ENCODE measurements at places on chromosomes 6 and 20.

DNA sequence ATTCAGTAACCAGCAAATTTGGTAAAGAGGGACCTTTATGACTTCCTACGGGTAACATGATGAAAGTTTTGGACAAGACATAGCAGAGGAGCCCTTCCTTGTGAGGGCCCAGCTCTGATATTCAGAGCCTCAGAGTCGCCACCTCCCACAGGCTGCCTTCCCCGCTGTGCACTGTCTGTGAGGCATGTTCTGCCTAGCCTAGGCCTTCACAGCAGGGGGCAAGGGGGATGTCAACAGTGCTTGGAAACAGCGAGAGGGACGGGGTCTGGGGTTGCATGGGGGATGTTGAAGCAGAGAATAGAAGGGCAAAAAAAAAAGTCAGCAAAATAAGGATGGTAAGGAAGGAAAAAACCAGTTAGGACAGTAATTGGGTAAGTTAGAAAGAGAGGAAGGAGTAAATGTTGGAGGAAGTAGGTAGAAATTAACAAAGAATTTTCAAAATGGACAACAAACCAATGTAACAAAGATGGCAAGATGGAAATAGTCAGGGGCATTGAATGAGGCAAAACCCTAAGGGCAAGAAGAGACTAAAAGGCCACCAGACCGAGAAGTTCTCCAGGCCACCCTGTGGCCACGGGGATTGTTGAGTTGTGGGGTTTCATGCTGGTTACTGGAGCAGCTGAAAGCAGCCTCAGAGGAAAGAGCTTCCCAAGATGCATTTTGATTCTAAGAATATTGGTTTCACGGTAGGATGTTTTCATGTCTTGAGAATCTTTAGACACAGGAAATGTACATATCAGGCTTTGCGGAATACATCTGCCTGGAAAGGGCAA is 139.8 kb downstream of the LY86 start:
- no peak for DNase-seq

- no peak for DNase-seq
Observed at GRCh38 chr6:64644024-64644423, 1008.4 kb downstream of the PHF3 start.

DNA sequence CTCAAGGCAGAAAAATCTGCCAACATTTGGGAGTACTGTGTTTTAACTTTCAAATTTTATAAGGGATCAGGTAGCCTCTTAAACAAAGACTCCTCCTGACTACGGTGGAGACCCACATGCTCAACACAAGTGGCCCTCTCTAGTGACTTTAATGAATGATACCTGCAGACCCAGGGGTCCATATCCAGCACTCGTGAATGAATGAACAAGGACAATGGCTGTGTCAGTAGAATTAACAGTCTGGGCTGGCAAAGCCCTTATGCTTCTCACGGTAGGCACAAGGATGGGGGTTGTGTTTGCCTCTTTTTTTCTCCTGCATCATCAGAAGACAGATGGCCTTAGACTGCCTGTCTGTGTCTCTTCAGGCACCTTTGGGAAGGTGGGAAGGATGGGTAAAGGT is 112.6 kb upstream of the TRAF3IP2 start:
- no peak for DNase-seq

GRCh38 chr20:59738851-59739250 is 134.5 kb downstream of the PHACTR3 start:
- no peak for DNase-seq

GRCh38 chr20:15265581-15266309 is 928.3 kb upstream of the FLRT3 start:
- no peak for DNase-seq

- peak; percentile 39 for DNase-seq
Observed at GRCh38 chr6:53119349-53119748, 29.3 kb downstream of the GCM1 start.

GRCh38 chr20:23393996-23394775 is 27.1 kb downstream of the NAPB start:
- no peak for DNase-seq

- DNase-seq = no peak
Observed at GRCh38 chr6:166772518-166772917, 145.5 kb upstream of the RPS6KA2 start.

- DNase-seq = no peak
Observed at GRCh38 chr6:110366975-110367374, 8.8 kb upstream of the METTL24 start.

DNA sequence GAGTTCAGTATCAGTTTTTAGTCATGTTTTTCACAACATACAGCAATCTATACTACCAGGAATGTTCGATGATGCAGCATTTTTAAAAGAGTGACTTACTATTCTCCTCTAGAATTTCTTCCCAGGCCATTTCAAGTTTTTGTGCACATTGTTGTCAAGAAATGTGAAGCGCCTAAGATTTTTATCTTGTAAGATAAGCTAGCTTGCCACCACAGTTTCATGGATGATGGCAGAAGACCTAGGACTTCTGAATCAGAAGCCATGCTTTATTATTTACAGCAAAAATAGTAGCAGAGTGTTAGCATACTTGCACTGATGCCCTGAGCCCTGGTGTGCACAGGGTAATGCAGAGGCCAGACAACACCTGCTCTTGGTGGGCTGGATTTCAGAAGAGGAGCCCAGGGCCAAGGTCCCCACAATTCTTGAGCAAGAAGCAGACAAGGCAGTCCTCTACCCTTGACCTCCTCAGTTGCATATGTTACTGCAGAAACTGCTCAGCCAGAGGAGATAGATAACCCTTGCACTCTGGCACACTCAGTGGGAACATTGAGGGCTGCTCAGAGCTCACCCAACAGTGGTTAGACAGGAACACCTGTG is 99.2 kb downstream of the QKI start:
- no peak for DNase-seq

- no peak for DNase-seq
Observed at GRCh38 chr6:29524444-29525310, 34.9 kb downstream of the UBD start.

DNA sequence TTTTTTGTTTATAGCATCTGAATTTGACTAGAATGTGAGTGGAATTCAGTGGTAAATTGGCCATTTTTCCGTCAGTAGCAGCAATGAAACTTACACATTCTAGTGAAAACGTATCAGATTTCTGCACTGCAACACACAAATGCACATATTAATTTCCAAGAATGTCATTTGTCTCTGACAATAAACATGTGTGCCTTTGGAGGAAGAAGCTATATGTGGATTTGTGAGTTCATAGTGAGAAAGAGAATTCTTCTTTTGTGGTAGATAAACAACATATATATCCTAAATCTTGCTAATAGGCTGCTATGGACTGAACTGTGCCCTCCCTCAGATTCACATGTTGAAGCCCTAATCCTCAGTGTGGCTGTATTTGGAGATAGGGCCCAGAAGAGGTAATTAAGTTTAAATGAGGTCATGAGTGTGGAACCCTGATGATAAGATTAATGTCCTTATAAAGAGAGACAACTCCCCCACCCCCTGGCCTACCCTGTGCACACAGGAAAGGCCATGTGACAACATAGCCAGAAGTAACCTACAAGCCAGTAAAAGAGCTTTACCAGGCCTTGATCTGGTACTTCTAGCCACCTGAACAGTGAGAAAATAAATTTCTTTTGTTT is 200.2 kb upstream of the EYA4 start:
- no peak for DNase-seq

- DNase-seq = no peak
Observed at GRCh38 chr6:111555036-111555435, 50.6 kb downstream of the TRAF3IP2 start.

- no peak for DNase-seq
Observed at GRCh38 chr20:14712302-14712739, 374.9 kb upstream of the FLRT3 start.

- no peak for DNase-seq
Observed at GRCh38 chr6:112163295-112164257, 76.2 kb downstream of the FAM229B start.

DNA sequence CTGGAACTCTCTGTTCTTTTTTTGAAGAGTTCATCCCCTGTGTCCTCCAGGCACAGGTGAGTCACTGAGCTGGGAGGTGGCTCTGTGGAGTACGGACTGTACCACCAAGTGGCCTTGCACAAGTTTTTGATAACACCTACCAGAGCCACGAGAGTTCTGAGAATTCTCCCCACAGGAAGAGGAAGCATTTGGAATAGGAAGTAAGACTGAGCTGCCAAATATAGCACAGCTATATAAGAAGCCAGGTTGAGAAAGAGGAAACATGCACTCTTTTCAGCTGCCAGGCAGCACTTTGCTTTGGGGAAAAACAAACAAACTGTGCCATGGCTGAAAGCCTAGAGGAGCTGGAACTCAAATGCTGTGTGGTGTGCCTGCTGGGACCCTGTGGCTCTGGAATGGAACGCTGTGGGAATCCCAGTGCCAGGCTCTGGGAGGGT is 70.8 kb upstream of the RIPOR2 start:
- DNase-seq = peak; percentile 81

- no peak for DNase-seq
Observed at GRCh38 chr6:127932708-127933107, 31.9 kb upstream of the THEMIS start.

DNA sequence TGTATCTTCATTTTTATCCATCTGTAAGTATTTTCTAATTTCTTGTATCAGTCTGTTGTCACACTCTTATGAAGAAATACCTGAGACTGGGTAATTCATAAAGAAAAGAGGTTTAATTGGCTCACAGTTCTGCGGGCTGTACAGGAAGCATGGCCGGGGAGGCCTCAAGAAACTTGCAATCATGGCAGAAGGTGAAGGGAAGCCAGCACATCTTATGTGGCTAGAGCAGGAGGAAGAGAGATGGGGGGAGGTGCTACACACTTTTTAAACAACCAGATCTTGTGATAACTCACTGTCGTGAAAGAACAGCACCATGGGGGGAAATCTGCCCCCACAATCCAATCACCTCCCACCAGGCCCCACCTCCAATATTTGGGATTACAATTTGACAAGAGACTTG is 10.9 kb upstream of the BCKDHB start:
- DNase-seq = no peak

GRCh38 chr20:14582855-14583254 is 245.4 kb upstream of the FLRT3 start:
- DNase-seq = no peak

- DNase-seq = no peak
Observed at GRCh38 chr6:11601776-11602605, 64.4 kb downstream of the TMEM170B start.

DNA sequence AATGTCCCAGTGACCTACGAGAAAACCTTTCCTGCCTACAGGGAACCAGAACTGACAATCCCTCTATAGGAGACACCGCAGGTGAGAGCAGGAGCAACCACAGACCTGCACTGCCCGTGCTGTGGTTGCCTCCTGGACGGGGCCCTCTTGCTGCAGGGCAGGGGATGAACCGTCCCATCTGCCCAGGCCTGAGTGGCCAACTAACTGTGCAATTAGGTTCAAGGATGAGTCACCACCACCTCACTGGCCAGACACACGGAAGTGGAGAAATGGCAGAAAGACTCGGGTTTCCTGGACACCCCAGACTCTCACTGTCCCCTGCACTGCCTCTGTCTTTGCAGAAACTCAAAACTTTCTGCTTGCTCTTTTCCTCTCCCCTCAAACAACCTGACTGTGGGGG is 13.8 kb upstream of the HLA-G start:
- DNase-seq = no peak

GRCh38 chr6:54285595-54285994 is 22.6 kb upstream of the TINAG start:
- DNase-seq = no peak

DNA sequence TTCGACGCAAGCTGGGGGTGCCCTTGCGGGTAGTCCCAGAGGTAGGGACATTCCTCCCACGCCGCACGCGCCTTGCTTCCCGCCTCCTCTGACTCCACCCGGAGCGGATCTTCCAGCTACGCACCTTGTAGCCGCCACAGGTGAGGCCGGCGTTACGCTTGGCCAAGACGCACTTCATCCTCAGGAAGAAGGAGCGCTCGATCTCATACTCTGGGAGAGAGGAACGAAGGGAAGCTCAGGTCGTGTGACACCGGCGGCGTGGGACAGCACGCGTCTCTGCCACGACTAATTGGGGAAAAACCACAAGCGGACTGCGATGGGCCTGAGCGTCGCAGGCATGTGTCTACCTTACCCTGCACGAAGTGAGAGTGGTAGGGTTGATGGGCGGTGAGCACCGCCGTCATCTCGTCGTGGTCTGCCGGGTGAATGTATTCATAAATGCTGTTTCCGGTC is 15.5 kb downstream of the SIM1 start:
- no peak for DNase-seq

- DNase-seq = no peak
Observed at GRCh38 chr6:29661071-29661470, 4.2 kb downstream of the MOG start.

DNA sequence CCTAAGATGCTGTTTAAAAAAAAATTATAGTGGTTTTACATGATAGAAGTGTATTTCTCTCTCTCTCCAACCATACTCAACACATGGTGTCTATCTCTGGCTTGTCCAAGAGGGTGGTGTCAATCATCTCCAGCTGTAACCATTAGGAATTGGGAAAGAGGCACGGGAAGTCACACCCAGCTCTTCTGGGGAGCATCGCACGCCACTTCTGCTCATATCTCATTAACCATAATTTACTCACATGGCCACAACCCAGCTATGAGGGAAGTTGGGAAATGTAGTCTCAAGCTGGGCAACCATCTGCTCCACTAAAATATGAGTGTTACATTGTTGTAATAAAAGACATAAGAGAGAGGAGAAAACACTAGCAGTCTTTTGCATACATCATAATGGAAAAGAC is 30.4 kb upstream of the TSHZ2 start:
- no peak for DNase-seq

GRCh38 chr6:56507517-56507916 is 135.2 kb downstream of the DST start:
- DNase-seq = no peak

GRCh38 chr6:31811645-31812044 is 3.4 kb downstream of the HSPA1L start:
- DNase-seq = no peak

DNA sequence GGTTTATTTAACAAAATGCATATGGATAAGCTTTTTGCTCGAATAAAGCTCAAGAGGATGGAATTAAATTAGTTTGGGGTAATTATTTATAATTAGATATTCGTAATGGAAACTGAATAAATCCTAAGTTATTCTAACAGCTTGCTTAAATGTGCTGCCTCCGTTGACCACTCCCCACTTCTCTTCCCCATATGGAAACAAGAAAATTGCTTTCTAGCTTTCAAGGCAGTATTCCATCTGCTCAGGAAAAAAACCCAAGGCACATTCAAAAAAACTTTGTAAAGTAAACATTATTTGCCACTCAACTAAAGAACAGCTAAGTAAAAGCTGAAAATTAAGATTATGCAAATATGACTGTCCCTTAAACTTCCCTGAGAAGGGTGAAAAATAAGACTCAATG is 369.2 kb downstream of the HAO1 start:
- DNase-seq = no peak

- no peak for DNase-seq
Observed at GRCh38 chr6:170117111-170117972, 173.5 kb downstream of the DLL1 start.

GRCh38 chr6:169850154-169850553 is 98.7 kb downstream of the ERMARD start:
- DNase-seq = no peak

DNA sequence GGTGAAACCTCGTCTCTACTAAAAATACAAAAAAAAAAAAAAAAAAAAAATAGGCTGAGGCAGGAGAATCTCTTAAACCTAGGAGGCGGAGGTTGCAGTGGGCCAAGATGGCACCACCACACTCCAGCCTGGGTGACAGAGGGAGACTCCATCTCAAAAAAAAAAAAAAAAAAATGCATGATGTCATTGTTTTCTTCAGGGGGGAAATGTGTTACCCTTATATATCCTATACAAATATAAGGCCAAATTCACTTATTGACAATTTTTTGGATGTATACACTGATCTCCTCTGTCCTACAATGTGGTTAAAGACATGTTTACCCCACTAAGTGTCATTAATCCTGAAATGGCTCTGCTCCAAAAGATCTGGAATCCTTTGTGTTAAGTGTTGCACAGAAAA is 73.1 kb downstream of the TPBG start:
- DNase-seq = no peak

GRCh38 chr6:32163559-32164258 is 686 bp upstream of the EGFL8 start:
- no peak for DNase-seq
